Endothelial cell of coronary artery (primary cell): ENCODE measurements at places on chromosomes 7 and 10. TPM values are rescaled to one million over a fixed set of nuclear protein-coding genes. Genes with fewer than 3 reads are reported as not detected.

The INTS15 gene
- 8.5 and 11.5 TPM in 2 replicates for total RNA-seq

The OR6B1 gene
- 0.09 TPM in 1 of 2 replicates, not detected in the other for total RNA-seq

The C7orf57 gene
- 0.09 TPM in 1 of 2 replicates, not detected in the other for total RNA-seq

The LIPF gene
- total RNA-seq: not detected in 2 replicates

The GIMAP7 gene
- 16.2 and 41.9 TPM in 2 replicates for total RNA-seq

The ADAM12 gene
- 1.3 and 4.2 TPM in 2 replicates for total RNA-seq

The ARHGEF5 gene
- 0.45 and 0.94 TPM in 2 replicates for total RNA-seq

The ING3 gene
- total RNA-seq: 13.7 and 13.9 TPM in 2 replicates

The NUTM2A gene
- total RNA-seq: 0.19 and 0.27 TPM in 2 replicates

The DYDC2 gene
- not detected in 2 replicates for total RNA-seq

The DGKB gene
- total RNA-seq: not detected in 2 replicates

The MYO3A gene
- total RNA-seq: not detected in 2 replicates

The TEX36 gene
- not detected in 2 replicates for total RNA-seq

The KLF14 gene
- not detected in 2 replicates for total RNA-seq

The KAZALD1 gene
- total RNA-seq: 1.1 and 1.7 TPM in 2 replicates

The FRMPD2 gene
- under 0.01 TPM in 1 of 2 replicates, not detected in the other for total RNA-seq

The SORCS3 gene
- not detected in 2 replicates for total RNA-seq

The VGF gene
- total RNA-seq: under 0.01 TPM in 1 of 2 replicates, not detected in the other

The HOXA11 gene
- total RNA-seq: 0.09 and 0.47 TPM in 2 replicates

The SND1 gene
- 212 and 229 TPM in 2 replicates for total RNA-seq

The C10orf53 gene
- not detected in 2 replicates for total RNA-seq

The OR9A2 gene
- not detected in 2 replicates for total RNA-seq

The FLNC gene
- total RNA-seq: 152 and 239 TPM in 2 replicates

The ABCB8 gene
- 22.5 and 22.7 TPM in 2 replicates for total RNA-seq

The PDE6C gene
- total RNA-seq: not detected in 2 replicates

The TMEM184A gene
- 0.19 TPM in 1 of 2 replicates, not detected in the other for total RNA-seq

The WASHC2C gene
- 35.4 and 40.2 TPM in 2 replicates for total RNA-seq

The GCK gene
- total RNA-seq: 0.19 and 0.27 TPM in 2 replicates

The PGAM2 gene
- total RNA-seq: not detected in 2 replicates

The ZMIZ1 gene
- total RNA-seq: 5.7 and 11.5 TPM in 2 replicates
